Right hindlimb (tissue), 1 donor: ENCODE measurements at places on chromosomes 1 and 21.

DNA sequence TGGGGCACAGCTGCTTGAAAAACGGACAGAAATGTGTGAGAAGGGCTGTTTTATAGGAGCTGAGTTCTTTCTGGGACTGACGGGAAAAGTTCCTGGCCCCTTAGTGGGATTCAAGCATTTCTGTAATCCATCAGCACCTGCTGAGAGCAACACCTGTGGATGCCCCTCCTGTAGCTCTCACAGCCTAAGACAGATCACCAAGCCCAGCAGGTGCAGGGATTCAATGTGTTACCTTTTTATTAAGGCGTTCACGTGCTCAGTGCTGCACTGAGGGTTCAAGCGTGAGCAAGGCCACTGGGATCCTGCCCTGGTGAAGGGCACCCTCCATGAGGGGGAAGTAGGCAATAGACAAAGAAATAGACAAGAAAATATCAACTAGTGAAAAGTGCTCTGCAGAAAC, 14.9 kb downstream of the OLFML2B start:
- no peak for DNase-seq

GRCh38 chr1:236009857-236010256, 55.0 kb downstream of the NID1 start:
- no peak for DNase-seq

DNA sequence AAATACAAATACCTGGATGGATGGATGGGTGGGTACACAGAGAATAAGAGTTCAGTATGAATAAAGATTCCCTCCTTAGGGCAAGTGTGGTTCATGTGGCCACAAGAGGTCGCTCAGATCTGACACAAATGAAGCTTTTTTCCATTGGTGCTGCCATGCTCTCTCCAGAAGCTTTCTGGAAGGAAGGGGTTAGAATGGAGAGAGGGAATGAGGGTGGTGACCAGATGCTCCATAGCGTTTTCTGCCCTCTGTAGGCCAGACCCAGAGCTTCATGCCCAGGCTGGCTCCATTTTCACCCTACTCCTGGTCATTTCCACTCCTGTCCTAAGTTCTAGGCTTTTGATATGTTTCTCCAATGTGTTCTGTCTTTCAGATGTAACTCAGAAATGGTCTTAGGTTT, 3.3 kb upstream of the FCRL6 start:
- DNase-seq, result peak; percentile 62

DNA sequence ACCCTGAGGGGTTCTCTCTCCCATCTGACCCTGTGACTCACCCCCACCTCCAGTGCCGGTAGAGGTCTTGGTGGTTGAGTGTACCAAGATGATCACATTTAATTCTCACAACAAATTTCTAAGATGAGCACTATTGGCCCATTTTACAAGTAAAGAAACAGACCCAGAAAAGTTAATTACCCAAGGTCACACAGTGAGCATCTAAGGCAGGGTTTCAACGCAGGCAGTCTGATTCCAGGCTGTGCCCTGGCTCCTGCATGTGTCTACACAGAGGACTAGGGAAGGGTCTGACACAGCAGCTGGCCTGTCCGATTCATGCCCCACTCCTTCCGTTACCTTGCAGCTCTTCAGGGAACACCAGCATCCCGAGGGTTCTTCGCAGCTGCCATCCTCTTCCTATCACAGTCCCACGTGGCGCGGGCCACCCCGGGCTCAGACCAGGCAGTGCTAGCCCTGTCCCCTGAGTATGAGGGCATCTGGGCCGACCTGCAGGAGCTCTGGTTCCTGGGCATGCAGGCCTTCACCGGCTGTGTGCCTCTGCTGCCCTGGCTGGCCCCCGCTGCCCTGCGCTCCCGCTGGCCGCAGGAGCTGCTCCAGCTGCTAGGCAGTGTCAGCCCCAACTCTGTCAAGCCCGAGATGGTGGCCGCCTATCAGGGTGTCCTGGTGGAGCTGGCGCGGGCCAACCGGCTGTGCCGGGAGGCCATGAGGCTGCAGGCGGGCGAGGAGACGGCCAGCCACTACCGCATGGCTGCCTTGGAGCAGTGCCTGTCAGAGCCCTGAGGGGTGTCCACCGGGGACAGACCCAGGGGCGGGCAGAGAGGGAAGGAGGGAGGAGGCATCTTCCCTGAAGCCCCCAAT, 7.5 kb downstream of the NCDN start:
- DNase-seq, result no peak

GRCh38 chr1:36689992-36690391, 207.3 kb upstream of the CSF3R start:
- DNase-seq, result no peak

DNA sequence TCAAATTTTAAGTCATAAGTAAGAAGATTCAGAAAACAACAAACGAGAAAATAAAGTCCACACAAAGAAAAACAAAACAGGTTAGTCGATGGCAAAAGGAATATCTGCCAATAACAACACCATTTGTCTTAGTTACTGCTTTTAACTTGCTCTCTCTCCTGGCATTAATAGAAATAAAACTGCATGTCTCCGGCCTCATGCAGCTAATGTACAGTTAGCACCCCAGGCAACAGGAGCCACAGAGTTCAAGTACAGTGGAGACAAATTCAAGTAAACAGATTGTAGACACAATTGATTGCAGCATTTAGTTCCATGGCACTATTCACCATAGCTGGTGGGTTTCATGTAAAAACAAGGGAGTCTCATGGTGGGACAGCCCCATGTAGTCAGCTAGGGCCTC, 33.5 kb downstream of the SUSD4 start:
- DNase-seq, result no peak

GRCh38 chr1:243943671-243944428, 93.8 kb upstream of the AKT3 start:
- DNase-seq, result no peak

DNA sequence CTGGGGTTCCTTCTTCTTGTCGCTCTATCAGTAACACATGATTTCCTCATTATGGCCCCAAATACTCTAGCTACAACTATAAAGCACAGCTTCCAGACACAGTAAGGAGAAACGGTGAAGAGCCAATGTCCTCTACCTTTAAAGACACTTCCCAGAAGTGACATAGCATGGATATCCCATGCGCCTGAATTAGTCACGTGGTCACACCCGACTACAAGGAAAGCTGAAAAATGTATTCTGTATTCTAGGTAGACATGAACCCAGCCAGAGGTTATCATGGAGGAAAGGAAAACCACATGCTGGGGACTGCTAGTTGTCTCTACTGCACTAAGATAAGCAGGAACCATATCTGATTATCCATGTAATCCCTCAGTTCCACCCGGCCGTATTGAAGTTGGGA, 244.3 kb downstream of the LMX1A start:
- no peak for DNase-seq

DNA sequence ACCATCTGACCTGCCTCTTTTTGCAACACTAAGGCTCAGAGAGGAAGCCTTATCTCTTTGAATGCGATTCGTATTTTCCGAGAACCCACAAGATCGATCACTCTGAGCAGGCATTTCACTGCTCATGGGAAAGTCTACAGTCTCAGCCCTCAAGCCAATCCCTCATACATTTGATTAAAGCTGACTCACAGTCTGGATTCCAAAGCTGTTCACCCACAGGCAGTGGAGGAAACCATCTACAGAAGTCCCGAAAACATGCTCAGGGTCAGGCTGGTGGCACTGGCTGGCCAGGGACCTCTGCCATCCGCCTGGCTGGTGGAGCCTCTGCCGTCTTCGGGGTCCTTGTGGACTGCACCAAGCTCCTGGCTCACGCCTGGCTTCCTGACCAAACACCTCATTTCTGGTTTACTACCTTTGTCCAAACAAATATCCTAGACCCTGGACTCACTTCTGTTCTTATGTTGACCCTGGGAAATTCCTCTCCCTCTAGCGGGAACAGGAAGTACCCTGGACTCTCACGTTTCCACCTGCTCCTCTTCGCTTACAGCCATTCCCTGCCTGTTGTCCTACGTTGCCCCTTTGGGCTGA, 650.0 kb downstream of the SMYD3 start:
- DNase-seq, result no peak

DNA sequence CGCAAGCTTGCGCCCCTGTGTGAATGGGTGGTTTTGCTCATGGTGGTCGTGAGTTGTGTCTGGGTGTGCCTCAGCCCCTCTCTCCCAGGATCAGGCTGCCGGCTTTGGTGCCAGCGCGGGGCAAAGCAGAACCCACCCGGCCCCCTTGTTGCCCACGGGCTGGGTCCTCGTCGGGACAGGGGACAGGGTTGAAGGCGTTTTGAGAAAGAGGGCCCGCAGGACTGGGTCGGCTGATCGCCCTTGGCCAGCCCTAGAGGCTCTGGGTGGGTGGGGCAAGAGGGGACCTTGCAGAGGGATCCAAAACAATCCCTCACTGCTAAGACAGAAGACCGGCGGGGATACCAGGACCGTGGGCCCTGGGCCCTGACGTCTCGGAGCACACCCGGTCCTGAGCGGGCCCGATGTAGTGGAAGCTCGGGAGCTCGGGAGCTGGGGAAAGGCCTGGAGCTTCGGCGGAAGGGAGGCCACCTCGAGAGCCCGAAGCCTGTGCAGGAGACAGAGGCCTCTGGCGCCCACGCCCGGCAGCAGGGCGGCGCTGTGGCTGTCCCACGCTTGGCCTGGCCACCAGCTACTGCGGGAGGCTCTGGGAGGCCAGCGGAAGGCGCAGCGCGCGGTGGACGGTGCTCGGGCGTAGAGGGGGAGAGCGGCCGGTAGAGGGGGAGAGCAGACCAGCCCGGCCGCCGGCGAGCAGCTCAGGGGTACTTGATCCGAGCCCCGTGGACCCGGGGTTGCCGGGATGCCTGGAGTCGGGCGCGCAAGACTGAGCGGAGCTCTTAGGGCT, 2.8 kb upstream of the ZNF678 start:
- no peak for DNase-seq

DNA sequence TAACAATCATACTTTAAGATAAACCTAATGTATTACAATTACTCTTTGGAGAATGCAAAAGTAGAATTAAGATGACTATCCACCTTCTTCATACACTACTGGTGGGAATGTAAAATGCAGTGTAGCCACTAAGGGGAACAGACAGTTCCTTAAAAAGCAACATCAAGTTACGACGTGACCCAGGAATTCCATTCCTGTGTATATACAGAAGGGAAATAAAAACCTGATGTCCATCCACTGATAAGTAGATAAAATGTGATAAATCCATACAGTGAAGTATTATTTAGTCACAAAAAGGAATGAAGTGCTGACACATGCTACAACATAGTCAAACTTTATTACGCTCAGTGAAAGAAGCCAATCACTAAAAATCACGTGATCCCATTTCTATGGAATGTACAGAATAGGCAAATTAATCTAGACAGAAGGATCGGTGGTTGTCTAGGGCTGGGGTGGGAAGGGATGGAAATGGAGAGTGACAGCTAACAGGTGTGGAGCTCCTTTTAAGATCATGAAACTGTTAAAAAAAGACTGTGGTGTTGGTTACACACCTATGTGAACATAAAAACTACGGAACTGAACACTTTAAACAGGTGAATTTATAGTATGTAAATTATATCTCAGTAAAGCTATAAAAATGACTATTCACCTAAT, 42.1 kb downstream of the NRIP1 start:
- DNase-seq, result no peak

GRCh38 chr1:221937155-221937953, 195.5 kb upstream of the DUSP10 start:
- DNase-seq, result no peak

GRCh38 chr21:34771512-34772028, 102.8 kb downstream of the CLIC6 start:
- DNase-seq, result no peak

- no peak for DNase-seq
Measured at GRCh38 chr1:71498542-71498941, 417.7 kb upstream of the ZRANB2 start.

DNA sequence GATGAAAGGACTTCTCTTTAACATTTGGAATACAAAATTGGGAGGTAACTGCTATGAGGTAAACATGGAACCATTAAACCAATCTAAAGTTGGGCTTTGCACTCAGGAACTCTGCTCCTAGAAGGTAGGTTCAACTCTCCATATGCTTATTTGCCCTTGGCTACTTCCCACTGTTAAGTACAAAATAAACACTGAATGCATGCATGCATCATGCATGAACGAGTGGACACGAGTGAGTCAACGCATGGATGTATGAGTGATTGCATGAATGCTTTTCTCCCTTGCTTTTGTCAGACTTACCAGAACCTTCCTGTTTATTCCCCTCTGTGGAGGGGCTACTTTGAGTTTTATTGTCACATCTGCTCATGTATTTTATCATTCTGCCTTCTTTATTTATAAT, 42.4 kb upstream of the RUNX1 start:
- no peak for DNase-seq

GRCh38 chr1:241440904-241441303, 78.7 kb downstream of the FH start:
- no peak for DNase-seq

GRCh38 chr21:39467746-39468145, 16.0 kb downstream of the SH3BGR start:
- no peak for DNase-seq

- no peak for DNase-seq
Measured at GRCh38 chr1:3515774-3516480, 61.5 kb downstream of the ARHGEF16 start.

DNA sequence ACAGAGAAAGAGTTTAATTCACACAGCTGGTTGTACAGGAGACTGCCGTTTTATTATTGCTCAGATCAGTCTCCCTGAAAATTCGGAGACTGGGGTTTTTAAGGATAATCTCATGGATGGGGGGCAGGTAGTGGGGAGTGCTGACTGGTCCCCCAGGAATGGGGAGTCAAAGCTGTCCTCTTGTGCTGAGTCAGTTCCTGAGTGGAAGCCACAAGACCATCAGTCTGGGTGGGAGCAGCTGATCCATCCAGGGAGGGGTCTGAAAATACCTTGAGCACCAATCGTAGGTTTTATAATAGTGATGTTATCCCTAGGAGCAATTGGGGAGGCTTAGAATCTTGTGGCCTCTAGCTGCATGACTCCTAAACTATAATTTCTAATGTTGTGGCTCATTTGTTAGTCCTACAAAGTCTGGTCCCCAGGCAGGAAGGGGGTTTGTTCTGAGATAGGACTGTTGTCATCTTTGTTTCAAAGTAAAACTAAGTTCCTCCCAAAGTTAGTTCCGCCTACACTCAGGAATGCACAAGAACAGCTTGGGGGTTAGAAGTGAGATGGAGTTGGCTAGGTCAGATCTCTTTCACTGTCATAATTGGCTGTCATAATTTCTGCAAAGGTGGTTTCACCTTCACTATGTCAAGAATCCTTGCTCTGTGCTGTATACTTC, 50.3 kb downstream of the TRAF5 start:
- DNase-seq, result no peak

- DNase-seq, result no peak
Measured at GRCh38 chr1:211613951-211614350, 35.0 kb upstream of the SLC30A1 start.

DNA sequence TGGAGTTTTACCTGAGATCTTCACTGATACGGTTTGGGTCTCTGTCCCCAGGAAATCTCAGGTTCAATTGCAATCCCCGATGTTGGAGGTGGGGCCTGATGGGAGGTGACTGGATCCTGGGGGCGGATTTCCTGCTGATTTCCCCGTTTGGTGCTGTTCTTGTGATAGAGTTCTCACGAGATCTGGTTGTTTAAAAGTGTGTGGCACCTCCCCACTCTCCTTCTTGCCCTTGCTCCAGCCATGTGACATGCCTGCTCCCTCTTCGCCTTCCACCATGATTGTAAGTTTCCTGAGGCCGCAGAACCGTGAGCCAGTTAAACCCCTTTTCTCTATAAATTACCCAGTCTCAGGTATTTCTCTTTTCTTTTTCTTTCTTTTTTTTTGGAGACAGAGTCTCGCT, 126.4 kb upstream of the SLC45A1 start:
- DNase-seq, result no peak
